ENCODE measurements at places on chromosomes 11 and 22.

DNA sequence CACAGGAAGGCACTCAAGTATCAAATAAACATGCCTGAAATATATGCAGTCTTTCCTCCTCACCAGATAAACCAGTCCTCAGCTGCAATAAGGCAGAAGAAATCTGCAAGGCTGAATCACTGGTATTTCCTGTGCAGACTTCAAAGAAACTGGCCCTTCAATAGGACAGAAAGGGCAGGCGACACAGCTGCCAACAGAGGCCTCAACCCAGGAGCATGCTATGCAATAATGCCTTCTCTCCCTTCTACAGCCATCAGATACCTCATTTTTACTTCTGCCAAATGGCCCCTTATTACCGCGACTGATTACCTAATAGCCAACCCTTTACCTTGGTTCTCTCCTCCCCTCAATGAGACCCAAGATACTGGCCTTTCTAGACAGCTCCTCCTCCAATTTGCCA, 8.0 kb downstream of the NUMA1 start:
- no peak for DNase-seq

DNA sequence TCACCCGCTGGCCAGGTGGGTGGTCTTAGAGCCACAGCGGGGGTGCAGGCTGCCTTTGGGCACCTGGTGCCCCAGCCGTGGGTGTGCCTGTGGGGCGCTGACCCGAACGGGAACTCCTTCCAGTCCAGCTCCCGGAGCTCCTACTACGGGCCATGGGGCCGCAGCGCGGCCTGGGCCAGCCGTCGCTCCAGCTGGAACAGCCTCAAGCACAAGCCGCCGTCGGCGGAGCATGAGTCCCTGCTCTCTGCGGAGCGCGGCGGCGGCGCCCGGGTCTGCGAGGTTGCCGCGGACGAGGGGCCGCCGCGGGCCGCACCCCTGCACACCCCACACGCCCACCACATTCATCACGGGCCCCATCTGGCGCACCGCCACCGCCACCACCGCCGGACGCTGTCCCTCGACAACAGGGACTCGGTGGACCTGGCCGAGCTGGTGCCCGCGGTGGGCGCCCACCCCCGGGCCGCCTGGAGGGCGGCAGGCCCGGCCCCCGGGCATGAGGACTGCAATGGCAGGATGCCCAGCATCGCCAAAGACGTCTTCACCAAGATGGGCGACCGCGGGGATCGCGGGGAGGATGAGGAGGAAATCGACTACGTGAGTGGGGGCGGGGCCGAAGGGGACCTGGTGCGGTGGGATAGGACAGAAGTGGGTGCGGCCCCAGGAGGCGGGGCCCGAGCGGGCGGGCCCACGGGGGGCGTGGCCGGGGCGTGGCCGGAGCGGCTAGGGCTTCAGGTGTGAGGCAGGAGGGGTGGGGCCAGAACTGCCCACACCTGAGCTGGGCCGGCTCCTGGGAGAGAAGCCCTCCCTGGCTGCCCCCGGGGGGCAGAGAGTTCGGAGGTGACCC, 91.5 kb downstream of the CACNA1I start:
- DNase-seq, result no peak

- no peak for DNase-seq
Observed at GRCh38 chr22:27906241-27906640, 12.8 kb downstream of the PITPNB start.

DNA sequence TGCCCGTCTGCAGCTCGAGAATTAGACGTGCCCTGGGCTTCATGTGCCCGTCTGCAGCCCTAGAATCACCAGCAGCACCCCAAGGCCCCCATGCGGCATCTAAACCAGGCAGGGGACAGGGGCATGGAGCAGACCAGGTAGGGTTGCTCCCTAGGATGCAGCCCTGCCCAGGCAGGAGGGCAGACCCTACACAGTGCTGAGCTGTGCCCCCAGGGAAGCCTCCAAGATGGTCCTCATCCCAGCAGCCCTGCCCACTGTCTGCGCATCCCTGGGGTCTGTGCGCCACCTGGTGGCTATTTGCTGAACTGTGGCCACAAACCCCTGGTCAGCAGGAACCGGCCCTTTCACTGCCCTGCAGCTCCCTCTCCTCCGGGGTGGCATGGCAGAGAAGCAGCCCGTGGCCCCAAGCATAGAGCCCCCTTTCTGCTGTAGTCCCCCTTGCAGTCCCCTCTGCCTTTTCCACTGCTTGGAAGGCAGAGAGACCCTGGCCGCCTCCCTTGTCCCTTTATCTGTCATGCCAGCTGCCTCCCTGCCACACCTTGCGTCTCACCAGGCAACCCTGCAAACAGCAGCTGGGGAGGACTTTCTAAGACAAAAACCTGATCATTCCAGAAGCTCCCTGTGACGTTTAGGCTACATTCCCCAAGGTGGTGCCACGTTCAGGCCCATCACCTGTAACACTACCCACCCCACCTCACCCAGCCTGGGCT, 86.6 kb downstream of the KCNQ1 start:
- peak; percentile 74 for DNase-seq

DNA sequence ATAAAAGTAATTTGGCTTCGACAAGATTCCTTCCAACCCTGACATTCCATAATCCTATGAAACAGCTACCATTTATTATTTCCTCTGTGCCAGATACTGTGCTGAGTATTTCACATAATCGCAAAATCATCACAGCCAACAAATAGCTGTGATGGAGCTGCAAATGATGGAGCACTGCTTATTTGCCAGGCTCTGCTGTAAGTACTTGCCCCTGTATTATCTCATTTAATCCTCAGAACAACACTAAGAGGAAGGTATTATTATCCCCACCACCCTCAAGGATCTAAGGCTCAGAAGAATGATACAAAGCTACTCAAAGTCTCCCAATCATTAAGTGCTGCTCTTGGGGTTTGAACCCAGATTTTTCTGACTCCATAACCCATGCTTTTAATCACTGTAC, 145.5 kb downstream of the CCDC34 start:
- DNase-seq, result no peak

- no peak for DNase-seq
Observed at GRCh38 chr11:133937015-133937414, 19.8 kb downstream of the IGSF9B start.

DNA sequence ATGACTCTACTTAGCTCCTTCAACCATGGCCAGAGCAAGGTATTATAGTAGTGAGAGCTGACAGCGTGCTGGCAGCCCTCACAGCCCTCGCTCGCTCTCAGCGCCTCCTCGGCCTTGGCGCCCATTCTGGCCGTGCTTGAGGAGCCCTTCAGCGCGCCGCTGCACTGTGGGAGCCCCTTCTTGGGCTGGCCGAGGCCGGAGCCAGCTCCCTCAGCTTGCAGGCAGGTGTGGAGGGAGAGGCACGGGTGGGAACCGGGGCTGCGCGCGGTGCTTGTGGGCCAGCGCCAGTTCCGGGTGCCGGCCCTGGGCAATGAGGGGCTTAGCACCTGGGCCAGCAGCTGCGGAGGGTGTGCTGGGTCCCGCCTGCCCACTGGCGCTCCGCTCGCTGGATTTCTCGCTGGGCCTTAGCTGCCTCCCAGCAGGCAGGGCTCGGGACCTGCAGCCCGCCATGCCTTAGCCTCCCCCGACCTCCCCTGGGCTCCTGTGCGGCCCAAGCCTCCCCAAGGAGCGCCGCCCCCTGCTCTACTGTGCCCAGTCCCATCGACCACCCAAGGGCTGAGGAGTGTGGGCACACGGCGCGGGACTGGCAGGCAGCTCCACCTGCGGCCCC, 63.1 kb downstream of the SPATA19 start:
- no peak for DNase-seq

DNA sequence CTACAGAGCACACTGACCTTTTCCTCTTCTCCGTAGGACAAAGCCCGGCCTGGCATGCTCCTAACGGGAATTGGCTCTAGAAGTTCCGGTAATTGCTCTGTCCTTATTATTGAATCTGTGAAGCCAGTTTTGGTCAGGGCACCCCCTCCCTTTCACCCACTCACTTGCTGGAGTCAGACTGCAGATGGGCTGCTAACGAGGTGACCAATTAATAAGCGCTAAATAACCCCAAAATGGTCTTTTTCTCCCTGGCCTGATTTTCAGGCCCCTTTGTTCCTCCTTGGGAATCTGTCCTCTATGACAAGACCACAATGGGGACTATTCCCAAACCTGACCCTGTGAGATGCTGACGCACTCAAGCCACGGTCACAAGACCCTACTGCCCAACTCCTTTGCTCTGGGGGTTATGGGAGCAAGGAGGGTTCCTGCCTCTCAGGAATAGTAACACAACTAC, 610.0 kb upstream of the CADM1 start:
- DNase-seq, result no peak

- no peak for DNase-seq
Observed at GRCh38 chr11:4641501-4641900, 2.3 kb upstream of the OR51E1 start.

DNA sequence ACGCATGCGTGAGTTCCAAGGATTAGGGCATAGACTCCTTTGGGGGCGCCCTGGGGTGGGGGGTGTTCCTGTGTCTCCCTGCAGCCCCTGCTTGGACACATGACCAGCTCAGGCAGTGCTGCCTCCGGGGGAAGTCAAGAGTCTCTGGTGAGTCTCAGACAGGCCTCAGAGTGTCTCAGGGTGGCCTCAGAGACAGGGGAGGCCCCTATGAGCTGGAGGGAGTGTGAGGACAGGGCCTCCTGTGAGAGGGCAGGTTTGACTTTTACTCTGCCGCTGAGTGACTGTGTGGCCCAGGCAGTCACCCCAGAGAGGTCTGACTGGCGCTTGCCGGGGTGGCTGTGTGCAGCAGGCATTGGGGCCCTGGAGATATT, 41.2 kb upstream of the KCNQ1OT1 start:
- peak; percentile 1 for DNase-seq

DNA sequence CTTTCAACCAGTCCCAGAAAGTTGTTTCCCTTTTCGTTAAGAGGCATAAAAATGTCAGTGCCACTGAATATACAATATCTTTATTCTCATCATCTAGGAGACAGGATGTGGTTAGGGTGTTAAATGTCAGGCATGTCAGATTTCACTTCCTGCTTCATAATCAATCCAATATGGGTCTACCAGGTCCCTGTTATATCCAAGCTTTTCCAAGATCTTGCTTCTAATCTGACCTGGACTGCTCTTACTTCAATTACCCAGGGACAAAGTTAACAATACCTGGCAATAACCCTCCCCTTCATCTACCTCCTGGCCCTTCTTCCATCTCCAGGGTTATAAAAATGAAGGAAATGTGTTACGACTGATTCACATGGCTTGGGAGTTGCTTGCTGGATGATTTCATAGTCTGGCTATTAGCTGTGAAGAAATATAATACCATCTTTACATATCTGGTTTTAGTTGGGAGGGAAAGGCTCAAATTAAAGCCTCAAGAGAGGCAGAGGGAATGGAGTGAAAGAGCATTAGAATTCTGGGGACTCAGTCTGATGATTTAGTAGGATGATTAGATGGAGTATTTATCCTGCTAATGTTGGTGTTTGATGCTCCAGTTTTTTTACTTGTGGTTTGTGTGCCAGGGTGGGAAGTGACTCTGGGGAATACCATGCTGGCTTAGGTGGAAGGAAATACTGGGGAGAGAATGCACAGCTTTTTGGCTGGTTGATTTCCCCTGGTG, 534.3 kb downstream of the ETS1 start:
- peak; percentile 18 for DNase-seq

- DNase-seq, result no peak
Observed at GRCh38 chr11:69476509-69476961, 4.9 kb upstream of the LINC01488 start.

DNA sequence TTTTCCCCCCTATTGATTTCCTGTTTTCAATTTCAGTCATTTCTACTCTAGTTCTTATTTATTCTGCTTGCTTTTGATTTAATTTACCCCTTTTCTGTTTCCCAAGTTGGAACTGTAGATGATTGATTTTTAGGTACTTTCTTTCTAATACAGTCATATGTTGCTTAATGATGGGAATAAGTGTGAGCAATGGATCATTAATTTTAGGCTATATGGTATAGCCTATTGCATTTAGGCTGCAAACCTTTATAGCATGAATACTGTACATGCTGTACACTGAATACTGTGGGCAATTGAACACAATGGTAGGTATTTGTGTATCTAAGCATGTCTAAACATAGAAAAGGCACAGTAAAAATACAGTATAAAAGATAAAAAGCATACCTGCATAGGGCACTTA, 44.9 kb downstream of the DDX10 start:
- no peak for DNase-seq

GRCh38 chr11:83336993-83337392, 50.8 kb upstream of the CCDC90B start:
- DNase-seq, result no peak

DNA sequence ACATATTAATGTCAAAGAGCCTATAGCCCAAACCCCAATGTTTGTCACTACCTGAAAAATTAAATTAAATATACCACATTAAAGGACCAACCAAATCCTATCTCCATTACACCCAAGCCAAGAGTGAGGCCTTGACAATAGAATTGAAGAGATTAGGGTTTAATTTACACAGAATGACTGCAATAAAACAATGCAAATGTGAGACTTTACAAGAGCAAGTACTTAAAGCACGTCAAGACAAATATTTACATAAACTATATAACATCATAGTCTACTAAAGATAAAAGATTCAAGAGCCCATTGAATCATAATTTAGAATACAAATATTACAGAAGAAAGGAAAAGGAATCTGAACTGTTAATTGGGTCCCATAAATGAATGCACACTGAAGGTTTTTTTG, 85.6 kb downstream of the CADM1 start:
- no peak for DNase-seq

DNA sequence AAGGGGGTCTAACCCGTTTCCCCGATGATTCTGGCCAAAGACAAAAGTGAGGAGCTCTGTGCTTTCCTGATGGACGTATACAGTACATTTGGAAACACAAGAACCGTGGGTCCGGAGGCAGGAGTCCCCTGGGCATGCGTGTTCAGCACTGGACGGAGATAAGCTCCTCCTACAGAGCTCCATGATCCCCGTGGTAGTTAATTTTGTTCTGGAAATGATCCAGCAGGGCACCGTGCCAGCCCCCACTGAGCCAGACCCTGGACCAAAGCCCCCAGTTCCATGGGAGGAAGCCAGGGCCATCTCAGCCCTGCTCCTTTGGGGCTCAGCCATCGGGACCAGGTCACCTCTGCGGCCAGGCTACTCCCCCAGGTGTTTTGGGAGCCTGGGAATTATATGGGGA, 83.3 kb downstream of the TRMU start:
- no peak for DNase-seq

DNA sequence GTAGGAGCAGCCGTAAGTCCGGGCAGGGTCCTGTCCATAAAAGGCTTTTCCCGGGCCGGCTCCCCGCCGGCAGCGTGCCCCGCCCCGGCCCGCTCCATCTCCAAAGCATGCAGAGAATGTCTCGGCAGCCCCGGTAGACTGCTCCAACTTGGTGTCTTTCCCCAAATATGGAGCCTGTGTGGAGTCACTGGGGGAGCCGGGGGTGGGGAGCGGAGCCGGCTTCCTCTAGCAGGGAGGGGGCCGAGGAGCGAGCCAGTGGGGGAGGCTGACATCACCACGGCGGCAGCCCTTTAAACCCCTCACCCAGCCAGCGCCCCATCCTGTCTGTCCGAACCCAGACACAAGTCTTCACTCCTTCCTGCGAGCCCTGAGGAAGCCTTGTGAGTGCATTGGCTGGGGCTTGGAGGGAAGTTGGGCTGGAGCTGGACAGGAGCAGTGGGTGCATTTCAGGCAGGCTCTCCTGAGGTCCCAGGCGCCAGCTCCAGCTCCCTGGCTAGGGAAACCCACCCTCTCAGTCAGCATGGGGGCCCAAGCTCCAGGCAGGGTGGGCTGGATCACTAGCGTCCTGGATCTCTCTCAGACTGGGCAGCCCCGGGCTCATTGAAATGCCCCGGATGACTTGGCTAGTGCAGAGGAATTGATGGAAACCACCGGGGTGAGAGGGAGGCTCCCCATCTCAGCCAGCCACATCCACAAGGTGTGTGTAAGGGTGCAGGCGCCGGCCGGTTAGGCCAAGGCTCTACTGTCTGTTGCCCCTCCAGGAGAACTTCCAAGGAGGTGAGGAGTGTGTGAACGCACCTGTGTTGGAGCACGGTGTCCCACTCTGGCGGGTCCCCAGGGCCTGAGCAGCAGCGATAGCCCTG, at the start of gene TAGLN:
Gene TAGLN, plus strand, starts transcription at position 318 of the 863 bp plus-strand sequence. CDS start 3,644 bp downstream, outside the sequence.
- no peak for DNase-seq

- DNase-seq, result no peak
Observed at GRCh38 chr22:28250036-28250695, 331.1 kb upstream of the PITPNB start.
